ENCODE measurements at places on chromosomes 11 and 22.

GRCh38 chr11:71963468-71963867 lies 34.6 kb downstream of the RNF121 start:
- no peak for DNase-seq

GRCh38 chr22:19857382-19857781 lies 2.7 kb upstream of the GNB1L start:
- DNase-seq, result no peak

- DNase-seq, result no peak
These were observed 193.3 kb downstream of the TRPC6 start for GRCh38 chr11:101390539-101390938.

- DNase-seq, result no peak
These were observed 38.5 kb downstream of the RTL6 start for GRCh38 chr22:44459551-44459950.

All from putamen (tissue), 1 donor.